Osteocyte (in vitro differentiated cells): ENCODE measurements at places on chromosomes 7 and 10. TPM values are rescaled to one million over a fixed set of nuclear protein-coding genes. Genes with fewer than 3 reads are reported as not detected.

GRCh38 chr7:94423863-94424735, 29.4 kb downstream of the COL1A2 start:
- DNase-seq: no peak

DNA sequence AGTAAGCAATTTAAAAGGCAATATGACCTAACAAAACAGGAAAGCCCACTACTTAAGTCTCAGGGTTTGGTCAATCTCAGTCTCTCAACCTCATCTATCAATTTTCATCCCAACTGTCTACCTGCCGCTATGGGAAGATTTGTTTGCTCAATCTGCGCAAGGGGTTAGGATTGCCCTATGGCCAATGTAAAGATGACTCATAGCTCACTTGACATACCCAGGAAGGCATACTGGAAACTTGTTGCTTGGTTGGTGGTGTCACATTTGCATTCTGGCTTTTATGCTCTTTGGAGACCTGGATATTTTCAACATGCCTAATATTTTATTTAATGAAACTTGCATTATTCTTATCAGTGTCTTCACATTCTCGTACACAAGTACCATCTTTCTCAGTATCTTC, 78.1 kb upstream of the TMEM196 start:
- no peak for DNase-seq

GRCh38 chr7:148524479-148525224, 65.9 kb upstream of the C7orf33 start:
- DNase-seq: no peak

DNA sequence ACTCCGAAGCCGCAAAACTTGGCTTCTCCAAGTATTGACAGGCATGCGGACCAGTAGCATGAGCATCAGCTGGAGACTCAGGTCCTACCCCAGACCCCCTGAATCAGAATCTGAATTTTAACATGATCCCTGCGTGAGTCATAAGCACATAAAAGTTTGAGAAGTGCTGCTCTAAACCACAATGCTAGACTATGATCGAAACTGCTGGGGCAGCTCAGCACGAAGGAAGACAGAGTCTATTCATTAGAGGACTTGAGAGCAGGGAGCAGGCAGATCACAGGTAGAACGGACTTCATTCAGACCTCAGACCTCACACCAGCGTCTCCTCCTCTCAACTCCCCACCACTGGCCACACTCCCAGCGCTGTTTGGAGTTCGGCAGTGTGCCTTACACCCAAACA, 16.9 kb downstream of the CAMK2G start:
- DNase-seq: no peak

GRCh38 chr7:150874401-150875198, 22.3 kb downstream of the AOC1 start:
- peak; percentile 49 for DNase-seq

Gene SLC26A3
- not detected in 2 replicates for total RNA-seq

- DNase-seq: no peak
Measured at GRCh38 chr7:77747718-77748117, 50.5 kb downstream of the TMEM60 start.

Gene TMUB1
- 26.1 and 30.0 TPM in 2 replicates for total RNA-seq

- no peak for DNase-seq
Measured at GRCh38 chr7:184294-185264, 7.8 kb upstream of the FAM20C start.

GRCh38 chr10:28624351-28624750, 53.0 kb upstream of the BAMBI start:
- DNase-seq: no peak

DNA sequence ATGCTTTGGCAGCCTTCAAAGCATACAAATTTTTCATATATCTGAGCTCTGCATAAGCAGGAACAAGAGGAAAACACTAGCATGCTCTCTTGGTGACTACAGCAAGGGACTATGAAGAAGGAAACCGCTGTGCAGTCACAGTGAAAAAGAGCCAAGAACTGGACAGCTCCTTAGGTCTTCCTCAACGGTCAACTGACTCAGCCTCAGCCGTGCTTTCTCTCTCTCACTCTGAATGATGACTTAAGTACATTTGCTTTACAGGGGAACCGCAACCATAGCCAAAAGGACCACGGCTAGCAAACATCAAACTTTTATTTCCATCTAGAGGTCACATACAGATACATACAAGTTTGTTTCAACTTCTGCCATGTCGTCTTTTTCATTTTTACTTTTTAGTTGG, 69.9 kb downstream of the HYCC1 start:
- DNase-seq: no peak

DNA sequence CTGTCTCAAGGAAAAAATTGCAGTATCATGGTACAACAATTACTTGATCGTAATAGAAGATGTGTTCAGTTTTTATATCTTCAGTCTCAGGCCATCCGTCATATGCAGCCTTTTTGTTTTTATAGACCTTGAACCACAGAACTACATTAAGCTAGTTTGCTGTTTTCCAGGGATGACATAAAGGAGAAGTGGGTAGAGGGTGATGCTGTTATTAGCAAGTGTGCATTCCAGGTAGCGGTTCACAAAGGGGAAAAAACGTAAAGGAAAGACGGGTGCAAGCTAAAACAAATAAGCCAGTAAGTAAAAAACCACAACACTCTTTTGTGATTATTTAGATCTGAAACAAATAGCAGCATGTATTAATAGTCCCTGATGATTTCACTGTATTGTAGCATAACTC, 71.7 kb downstream of the BMPR1A start:
- DNase-seq: no peak

GRCh38 chr10:101580486-101581399, 7.3 kb downstream of the POLL start:
- no peak for DNase-seq

GRCh38 chr10:28845009-28845682, 167.8 kb downstream of the BAMBI start:
- no peak for DNase-seq

DNA sequence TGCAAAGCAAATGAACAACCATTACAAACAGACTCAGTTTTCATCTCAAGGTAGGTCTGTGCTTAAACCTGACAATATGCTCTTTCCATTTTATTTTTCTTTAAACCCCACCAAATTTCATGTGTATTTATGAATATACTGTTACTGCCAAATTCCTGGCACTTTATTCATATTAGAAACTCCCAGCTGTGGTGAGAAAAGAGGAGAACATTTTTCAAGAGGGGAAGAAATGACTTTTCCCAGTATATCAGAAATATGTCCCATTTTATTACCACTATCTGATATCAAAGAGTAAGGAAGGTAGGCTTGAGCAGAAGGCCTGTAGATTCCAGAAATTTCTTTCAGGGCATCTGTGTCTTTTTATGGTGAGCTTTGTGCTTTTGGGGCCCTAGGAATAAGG, 189.6 kb downstream of the ADAM12 start:
- no peak for DNase-seq

Gene STK31
- total RNA-seq: 0.35 TPM in 1 of 2 replicates, not detected in the other

- no peak for DNase-seq
Measured at GRCh38 chr10:112429654-112430230, 17.0 kb downstream of the ZDHHC6 start.

GRCh38 chr7:76091506-76091905, 43.6 kb downstream of the MDH2 start:
- DNase-seq: no peak

GRCh38 chr10:90813594-90814365, 44.1 kb downstream of the HTR7 start:
- no peak for DNase-seq

GRCh38 chr7:47546733-47547494, 35.0 kb downstream of the TNS3 start:
- no peak for DNase-seq

DNA sequence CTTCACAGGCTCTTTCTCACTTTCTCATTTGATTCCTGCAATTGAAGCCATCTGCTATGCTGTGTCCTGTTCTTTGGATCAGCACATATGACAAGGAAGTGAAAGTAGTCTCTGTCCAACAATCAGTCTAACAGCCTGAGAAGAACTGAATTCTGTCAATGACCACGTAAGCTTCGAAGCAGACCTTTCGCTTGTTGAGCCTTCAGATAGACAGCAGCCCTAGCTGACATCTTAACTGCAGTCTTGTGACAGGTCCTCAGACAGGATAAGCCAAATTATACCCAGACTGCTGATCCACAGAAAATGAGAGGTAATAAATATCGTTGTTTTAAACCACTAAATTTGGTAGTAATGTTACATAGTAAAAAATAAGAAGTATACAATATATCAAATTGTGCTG, 691.0 kb upstream of the LRRTM3 start:
- no peak for DNase-seq

DNA sequence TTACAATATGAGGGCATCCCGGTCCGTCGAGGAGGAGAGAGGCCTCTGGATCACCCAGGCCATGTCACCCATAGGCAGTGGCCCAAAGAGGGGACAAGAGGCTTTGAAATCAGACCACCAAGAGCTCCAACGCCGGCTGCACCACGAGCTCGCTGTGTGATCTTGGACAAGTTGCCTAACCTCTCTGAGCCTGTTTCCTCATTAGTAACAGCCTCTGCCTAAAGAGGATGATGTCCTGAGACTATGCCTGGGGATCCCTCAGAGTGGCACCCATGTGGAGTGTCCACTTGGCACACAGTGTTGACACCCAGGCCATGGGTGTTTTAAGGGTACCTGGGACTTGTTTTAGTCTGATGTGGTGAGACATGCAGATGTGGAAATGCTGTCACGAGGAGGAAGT, 50.8 kb downstream of the MICALL2 start:
- DNase-seq: no peak

GRCh38 chr7:37344886-37345579, 103.6 kb downstream of the ELMO1 start:
- DNase-seq: no peak

DNA sequence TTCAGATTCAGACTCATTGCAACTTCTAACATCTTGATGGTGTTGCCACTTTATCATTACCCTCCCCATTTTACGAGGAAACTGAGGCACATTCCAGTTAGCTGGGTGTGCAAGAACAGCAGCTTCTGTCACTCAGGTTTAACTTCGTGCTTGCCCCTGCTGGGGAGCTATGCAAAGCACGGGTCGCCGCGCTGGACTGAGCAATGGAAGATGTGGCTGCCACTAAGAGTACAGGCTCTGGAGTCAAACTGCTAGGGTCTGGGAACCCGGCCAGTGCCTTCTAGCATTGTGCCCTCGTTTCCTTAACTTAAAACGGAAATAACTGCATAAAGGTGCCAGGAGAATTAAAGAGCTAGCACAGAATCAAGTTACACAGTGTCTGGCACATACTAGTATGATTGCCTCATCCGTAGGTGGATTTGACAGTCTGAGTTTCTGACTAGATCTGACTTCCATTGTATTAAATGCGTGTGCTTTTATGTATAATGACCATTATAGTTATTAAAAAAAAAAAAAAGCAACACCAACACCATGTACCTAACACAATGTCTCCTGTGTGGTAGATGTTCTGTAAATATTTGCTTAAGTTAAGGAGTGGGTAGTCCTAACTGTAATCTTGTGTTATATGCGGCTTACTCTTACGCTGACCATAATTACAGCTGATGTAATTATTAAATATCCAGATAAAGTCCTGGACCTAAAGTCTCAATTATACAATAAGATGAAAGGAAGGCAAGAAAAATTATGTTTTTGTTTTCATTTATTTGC, 842 bp downstream of the ZNF22 start:
- no peak for DNase-seq

GRCh38 chr7:55060085-55060484, 41.3 kb downstream of the EGFR start:
- DNase-seq: no peak

- DNase-seq: no peak
Measured at GRCh38 chr7:142303650-142304049, 45.8 kb upstream of the PRSS58 start.

GRCh38 chr7:129122751-129123509, 21.6 kb upstream of the TSPAN33 start:
- no peak for DNase-seq

Gene GSTO2
- total RNA-seq: 0.31 and 0.54 TPM in 2 replicates

Gene PRPS1L1
- total RNA-seq: not detected in 2 replicates

DNA sequence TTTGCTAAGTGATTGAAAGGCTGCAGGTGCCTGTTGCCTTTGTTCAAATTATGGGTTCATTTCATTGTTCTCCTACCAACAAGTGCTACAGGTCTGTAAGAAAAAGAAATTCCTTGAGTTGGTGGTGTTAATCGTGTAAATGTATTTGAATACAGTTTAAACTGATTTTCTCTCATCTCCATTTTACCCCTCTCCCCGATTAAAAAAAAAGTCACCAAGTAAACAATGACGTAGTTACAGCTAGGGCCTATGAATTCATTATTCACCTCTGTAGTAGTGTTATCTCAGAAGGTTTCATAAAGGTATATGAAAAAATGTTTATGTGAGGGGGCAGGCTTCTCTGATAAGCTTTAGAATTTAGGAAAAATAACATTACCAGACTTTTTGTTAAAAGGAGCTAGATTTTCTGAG, 1.1 kb downstream of the REEP3 start:
- DNase-seq: no peak

DNA sequence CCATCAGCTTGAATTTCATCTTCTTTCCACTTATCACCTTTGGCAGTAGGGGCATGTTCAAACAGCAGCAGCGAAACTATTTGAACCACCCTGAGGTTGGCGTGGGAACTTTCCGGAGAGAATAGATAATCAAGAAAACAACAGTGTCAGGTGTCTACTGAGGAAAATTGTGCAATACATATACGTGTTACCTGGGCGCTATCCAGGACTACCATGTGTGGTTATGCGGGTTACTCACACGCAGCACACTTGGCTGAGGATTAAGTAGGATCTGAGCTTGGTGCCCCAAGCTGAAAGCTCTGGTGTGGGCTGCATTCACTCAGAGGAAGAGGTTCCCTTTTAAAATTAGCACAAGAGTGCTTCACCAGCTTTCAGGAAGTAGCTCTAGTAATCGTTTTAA, 8.8 kb upstream of the ABI1 start:
- no peak for DNase-seq

GRCh38 chr10:11263767-11264166, 246.1 kb downstream of the CELF2 start:
- DNase-seq: no peak

GRCh38 chr7:101651112-101651511, 22.0 kb upstream of the MYL10 start:
- no peak for DNase-seq

DNA sequence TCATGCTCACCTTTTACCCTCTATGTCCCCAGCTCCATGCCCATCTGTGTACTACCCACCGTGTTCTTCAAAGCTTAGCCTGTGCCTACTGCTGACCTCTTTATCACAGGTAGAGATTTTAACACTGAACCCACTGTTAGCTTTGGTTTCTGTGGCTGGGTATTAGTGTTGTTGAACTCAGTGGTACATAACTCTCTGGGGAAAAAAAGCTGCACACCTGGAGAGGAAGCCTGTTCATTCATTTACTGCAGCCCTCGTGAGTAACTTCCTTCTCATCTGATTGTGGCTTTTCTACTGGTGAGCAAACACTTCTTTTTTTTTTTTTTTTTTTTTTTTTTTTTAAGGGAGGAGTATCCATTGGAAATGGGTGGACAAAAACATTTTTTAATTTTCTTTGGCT, 326.3 kb downstream of the CCSER2 start:
- DNase-seq: no peak

DNA sequence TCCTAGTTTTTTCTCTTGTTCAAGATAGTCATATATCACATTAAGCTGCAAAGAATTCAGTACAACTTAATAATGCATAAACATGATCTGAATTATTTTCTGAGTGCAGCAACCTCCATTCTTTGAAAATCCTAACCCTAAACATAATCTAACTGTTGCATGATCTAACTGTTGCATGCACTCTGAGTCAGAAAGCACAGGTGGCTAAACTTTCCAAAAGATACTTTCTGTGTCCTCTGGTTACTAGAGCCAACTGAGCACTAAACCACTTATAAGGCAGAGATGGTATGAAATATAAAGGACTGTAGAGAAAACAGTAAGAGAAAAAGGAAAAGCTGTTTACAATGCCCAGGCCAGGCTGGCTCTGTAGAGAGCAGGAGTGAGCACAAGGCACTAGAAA, 23.0 kb upstream of the FAM133B start:
- DNase-seq: no peak
